ENCODE measurements at places on chromosomes 2 and 18. TPM values are rescaled to one million over a fixed set of nuclear protein-coding genes. Genes with fewer than 3 reads are reported as not detected.

The MAPRE3 gene
- total RNA-seq: 46.7 TPM

The HDAC4 gene
- 28.7 TPM for total RNA-seq

The EFHD1 gene
- 9.0 TPM for total RNA-seq

The ERICH2 gene
- total RNA-seq: 0.85 TPM

The SLC9A4 gene
- total RNA-seq: not detected

The IHH gene
- not detected for total RNA-seq

The TEKT4 gene
- not detected for total RNA-seq

The PAX8 gene
- 0.79 TPM for total RNA-seq
